NB4 (cell line): ENCODE measurements at places on chromosomes 6 and 20.
A peak's percentile ranks its signal among the peaks of the same experiment; 100 is the strongest.

DNA sequence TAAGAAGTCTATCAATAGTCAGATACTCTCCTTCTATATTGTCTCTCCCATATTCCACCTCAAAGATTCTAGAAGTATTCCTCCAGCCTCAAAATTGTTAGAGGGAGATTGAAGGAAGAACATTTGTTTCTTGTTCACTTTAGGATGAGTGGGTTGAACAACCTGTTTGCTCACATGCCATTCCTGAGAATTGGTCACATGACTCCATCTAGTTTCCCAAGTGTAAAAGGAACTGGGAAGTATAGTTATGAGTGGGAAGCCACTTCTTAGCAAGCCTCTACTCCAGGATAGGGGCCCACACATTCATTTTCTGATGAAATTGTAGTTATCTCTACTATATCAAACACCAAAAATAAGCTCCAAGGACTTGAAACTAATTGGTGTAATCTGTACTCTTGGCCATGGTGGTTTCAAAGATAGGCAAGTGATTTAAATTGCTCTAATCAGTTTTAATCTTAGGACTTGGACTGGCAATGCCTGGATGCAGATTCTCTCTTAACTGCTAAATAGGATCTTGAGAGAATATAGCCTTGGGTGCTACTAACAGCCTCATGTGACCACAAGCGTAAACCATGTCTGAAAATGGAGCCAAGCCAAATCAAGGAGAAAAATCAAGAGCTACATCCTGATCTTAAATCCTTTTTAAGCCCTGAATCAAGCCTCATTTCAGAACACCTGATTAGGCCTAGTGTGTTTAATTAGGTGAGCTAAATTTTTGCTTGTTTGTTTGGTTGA is 758.7 kb upstream of the MAN1A1 start:
- DNase-seq, result no peak

DNA sequence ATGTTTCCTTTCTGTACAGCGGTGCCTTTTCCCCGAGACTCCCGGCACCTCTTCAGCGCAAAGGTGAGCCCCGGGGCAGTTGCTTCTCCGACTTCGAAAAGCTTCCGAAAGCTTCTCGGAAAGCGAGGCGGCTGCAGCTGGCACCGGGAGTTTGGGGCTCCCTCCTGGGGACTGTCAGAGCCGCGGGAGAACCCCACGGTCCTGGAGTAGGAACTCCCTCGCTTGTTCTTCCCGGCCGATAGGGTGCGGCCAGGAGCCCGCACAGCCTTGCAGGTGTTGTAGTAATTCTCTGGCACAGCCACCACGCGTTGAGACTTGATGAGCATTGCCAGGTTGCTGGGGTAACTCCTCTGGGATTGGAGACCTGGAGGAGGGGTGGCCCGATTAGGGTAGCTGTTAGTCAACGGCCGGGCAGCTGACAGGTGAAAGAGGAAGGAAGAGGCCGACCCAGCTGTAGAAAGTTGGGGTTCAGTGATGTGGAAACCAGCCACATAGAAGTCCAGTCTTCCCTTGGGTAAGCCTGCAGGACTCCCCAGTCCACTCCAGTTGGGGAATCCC is 721 bp downstream of the KDM1B start:
- peak; percentile 77 for DNase-seq

GRCh38 chr6:145848541-145848940 is 33.9 kb upstream of the FBXO30 start:
- no peak for DNase-seq

DNA sequence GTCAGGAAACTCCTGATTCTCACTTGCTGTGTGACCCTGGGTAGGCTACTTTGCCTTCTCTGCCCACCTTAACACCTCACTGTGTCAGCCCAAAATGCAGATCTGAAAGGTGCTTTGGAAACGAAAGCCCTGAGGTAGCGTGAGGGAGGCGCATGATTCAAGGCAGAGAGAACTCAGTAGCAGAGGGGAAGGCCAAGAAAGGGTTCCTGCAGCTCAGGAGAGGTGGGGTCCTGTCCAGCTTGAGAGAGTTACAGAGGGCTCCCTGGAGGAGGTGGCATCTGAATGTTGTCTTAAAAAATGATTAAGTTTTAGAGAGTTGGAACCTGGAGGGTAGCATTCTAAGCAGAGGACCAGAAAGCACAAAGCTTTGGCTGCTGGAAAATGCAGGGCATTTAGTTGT is 13.6 kb downstream of the TGM2 start:
- no peak for DNase-seq

- DNase-seq, result no peak
Observed at GRCh38 chr6:151807513-151808370, at the start of gene ESR1. TSS of gene ESR1 (plus strand) at chr6:151807682. CDS start at chr6:151807913, 231 bp downstream.

GRCh38 chr6:1586256-1586655 is 23.5 kb upstream of the FOXC1 start:
- no peak for DNase-seq

GRCh38 chr20:13118676-13119075 is 102.4 kb upstream of the ISM1 start:
- DNase-seq, result no peak

- DNase-seq, result no peak
Observed at GRCh38 chr20:25490656-25491445, 83.4 kb downstream of the GINS1 start.
